Activated CD4-positive, alpha-beta T cell treated with anti-CD3 and anti-CD28 coated beads, Interleukin-2, amount 50 U/mL, for 16 hours (primary cell): ENCODE measurements at places on chromosomes 1 and 21.

DNA sequence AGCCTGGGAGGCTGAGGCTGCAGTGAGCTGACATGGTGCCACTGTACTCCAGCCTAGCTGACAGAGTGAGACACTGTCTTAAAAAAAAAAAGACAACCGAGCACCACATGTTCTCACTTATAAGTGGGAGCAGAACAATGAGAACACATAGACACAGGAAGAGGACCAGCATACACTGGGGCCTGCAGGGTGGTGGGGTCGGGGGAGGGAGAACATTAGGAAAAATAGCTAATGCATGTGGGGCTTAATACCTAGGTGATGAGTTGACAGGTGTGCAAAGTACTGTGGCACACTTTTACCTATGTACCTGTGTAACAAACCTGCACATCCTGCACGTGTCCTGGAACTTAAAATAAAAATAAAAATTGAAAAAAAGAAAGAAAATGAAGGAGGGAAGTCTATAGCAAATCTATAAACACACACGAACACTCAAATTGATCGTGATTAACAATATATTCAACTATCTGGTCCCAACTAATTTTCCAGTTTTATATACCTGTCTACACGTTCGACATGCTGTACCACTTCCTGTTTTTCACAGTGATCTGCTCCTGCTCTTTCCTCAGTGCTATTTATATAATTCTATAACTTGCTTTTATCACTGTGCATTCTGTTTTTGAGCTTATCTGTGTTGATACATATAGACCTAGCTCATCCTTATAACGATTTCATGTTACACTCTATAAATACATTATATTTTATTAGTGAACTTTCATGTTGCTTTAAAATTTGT, 27.2 kb downstream of the AK5 start:
- DNase-seq: no peak

DNA sequence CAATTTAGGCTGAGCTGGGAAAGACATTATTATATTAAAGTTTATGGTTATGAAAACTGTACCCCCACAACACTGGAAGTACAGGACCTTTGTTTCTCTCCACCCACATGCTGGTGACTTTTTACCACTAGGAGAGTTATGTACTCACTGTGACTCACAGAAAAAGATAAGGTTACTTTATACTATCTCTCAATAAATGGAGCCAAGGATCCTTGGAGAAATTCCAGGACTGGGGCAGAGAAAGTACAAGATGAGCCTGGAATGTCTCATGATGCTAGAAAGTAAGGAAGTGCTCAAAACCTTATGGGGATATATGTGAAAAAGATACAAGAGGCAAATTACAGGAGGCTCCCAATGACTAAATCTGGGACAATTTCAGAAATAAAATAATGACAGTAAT, 63.9 kb upstream of the C1orf105 start:
- DNase-seq: no peak

DNA sequence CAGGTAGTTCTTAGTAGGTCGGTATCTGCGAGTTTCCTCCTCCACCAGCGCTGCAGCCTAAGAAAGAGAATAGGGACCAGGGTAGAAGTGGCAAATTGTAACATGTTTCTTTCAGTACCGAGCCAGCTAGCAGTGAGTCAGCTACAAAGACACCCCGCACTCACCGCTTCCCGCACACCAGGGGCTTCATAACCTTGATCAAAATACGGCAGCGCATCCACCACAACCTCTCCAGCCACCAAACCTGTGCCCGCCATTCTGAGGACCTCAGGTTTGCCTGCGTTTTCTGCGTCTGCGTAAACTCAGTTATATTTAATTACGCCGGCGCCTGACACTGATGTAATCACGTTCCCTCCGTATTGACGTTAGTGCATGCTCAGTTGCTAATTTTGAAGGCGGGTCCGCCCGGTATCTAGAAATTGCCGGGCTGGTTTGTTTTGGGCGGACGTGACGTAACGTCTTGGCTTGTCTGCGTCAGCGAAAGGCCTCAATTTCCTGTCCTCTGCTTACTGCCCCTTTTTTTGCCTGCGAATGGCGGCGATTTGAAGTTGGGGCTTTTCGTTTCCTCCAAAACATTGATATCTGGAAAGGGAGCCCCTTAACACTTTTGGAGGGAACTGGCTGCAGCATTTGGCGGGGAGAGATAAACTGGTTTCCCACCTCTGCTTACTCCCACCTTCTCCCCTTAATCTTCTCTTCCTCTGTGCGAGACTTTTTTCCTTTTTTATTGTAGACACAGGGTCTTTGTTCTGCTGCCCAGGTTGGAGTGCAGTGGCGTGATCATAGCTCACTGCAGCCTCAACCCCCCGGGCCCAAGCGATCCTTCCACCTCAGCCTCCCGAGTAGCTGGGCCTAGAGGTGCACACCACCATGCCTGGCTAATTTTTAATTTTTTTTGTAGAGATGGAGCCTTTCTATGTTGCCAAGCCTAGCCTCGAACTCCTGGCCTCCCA, at the start of gene BCAS2:
Gene BCAS2, minus strand, starts transcription at position 281 of the 953 bp plus-strand sequence. Its CDS starts 24 bp downstream, at position 257.
- DNase-seq: peak; percentile 98

DNA sequence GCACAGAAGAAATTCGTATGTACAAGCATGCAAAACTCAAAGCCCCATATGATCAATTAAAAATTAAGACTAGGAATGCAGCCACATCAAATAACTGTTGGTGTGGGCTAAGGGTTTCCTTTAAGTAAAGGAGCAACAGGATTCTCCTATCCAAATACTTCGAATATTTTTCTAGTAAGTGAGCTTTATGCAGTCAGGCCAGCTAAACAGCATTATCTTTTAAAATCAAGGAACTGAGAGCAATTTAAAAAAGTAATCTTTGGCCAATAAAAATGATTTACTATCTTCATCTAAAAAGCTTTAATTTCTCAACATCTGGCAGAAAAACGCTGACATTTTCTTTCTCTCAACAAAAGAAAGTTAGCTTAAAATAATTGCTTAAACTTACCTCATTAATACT, 19.8 kb downstream of the CNN3 start:
- DNase-seq: no peak

DNA sequence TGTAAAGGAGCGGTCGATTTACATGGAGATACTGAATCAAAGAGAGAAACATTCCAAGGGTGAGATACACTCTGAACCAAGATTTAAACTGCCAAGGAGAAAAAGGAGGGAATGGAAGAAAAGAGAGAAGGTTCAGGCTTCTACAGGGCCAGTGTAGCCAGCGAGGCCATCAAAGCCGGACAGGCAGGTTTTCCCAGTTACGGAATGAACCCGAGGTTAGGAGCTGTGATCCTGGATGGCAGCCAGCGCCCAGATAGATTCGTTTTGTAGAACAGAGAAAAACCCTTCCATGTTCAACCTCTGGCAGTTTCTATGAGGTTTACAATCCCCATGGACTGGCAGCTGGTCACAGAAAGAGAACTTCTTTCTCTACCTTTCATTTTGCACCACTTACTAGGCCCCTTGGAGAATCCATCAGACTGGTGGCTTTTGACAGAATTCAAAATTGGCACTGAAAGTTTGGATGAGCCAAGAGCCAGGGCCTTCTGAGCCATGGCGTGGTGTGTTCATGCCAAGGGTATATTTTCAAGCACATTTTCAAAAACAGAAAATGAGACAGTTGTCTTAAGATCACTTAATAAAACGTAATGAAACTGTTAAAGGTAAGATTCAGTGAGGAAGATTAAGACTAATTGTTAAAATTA, 171.5 kb downstream of the RUNX1 start:
- no peak for DNase-seq

DNA sequence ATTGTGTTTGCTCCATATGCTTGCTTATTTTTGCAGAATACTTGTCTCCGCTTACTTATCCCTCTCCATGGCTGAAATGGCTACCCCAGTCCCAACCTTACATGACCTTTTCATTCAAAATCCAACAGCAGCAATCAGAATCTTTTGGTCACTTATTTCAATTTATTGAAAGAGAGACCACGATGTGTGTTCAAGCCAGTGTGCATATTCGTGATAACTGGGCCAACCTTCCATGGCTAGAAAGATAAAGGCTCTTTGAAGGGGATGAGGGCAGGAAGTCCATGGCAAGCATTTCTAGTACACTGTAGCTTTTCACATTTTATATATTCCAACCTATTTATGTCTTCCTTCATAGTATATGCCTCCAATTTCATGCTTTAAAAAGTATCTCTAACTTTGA, 23.1 kb downstream of the HSD11B1 start:
- no peak for DNase-seq

GRCh38 chr1:51627672-51628071, 10.8 kb downstream of the OSBPL9 start:
- DNase-seq: peak; percentile 9

- no peak for DNase-seq
These were observed 150.8 kb downstream of the TGFB2 start for GRCh38 chr1:218495931-218496330.

DNA sequence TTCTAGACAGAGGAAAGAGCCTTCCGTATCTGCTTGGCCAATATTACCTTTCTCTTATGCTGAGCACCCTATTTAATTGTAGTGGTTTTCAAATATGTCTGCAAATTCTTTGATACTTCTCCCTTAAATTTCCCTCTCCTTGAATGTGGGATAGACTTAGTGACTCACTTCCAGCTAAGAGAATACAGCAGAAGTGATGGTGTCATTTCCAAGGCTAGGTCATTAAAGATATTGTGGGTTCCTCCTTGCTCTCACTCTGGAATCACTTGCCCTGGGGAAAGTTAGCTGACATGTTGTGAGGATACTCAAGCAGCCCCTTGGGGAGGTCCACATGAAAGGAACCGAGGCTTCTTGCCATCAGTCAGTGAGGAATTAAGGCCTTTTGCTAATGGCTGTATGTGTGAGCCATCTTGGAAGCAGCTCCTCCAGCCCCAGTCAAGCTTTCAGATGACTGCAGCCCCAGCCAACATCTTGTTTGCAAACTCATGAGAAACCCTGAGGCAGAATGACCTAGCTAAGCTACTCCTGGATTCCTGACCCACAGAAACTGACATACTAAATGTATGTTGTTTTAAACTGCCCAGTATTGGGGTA, 8.1 kb upstream of the CITED4 start:
- no peak for DNase-seq
